ENCODE measurements at places on chromosomes 4 and X.

- no peak overlapping the region for H3K4me3 ChIP-seq
- no peak overlapping the region for H3K27ac ChIP-seq
- peaks cover 8% of the 10 kb centered on the region for H3K27me3 ChIP-seq
- no peaks in the 10 kb centered on the region for H3K4me1 ChIP-seq
- no peaks in the 10 kb centered on the region for H3K36me3 ChIP-seq
- no peak for DNase-seq
These were observed 32.4 kb upstream of the KIT start for GRCh38 chr4:54625391-54625790.

DNA sequence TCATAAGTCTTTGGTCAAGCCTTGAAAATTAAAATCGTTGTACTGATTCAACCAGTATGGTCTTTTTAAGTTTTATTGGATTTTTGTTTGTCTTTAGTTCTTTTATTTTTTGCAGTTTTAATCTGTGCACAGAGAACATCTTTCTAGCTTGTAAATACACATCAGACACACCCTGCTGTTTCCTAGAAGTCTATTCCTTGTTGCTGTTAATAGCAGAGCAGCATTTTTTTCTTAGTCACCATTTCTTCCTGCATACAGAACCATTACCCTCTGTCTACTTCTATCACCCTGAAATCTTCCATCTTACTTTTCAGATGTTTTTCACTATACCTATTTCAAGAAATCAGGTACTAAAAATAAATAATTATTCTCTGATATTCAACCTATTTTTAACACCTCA is 375.4 kb downstream of the GRID2 start:
- H3K4me3 ChIP-seq: no peak overlapping the region
- no peaks in the 10 kb centered on the region for H3K36me3 ChIP-seq
- no peaks in the 10 kb centered on the region for H3K4me1 ChIP-seq
- no peaks in the 10 kb centered on the region for H3K27me3 ChIP-seq

GRCh38 chrX:148537556-148538182 is 37.3 kb downstream of the AFF2 start:
- no peaks in the 10 kb centered on the region for H3K4me1 ChIP-seq
- H3K4me3 ChIP-seq: no peak overlapping the region
- H3K27me3 ChIP-seq: no peaks in the 10 kb centered on the region
- no peaks in the 10 kb centered on the region for H3K36me3 ChIP-seq

DNA sequence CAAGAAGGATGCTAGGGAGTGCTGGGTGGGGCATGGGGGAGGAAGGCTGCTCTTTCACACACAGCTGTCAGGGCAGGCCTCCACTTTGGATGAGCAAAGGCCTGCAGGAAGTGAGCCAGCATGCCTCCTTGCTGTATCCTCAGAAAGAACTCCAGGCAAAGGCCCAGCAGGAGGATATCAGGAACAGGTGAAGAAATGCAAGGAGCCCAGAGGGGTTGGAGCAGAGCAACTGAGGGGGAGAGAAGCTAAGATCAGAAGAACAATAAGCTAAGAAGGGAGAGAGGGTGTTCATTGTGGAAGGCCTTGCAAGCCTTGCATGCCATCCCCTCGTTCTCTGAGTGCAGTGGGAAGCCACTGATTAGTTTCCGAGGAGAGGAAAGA is 115.1 kb downstream of the CAMK2D start:
- H3K4me1 ChIP-seq: peaks cover 14% of the 10 kb centered on the region
- no peak overlapping the region for H3K27ac ChIP-seq
- no peaks in the 10 kb centered on the region for H3K27me3 ChIP-seq
- H3K36me3 ChIP-seq: peaks cover 18% of the 10 kb centered on the region
- DNase-seq: no peak

DNA sequence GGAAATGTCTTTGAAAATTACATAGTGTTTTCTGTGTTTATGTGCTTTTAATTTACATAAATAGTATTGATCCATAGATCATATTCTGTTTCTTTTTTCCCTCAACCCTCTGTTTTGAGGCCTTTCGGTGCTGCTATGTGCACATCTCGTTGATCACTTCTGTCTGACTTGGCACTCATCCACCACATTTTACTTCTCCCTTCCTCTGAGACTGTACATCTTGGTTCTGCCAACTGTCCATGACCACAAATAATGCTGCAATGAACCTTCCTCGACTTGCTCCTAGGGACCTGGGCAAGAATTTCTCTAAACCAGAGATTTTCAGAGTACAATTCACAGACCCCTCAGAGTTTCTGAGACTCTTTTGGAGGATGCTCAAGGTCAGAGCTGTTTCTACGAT is 74.4 kb downstream of the RTL5 start:
- H3K4me1 ChIP-seq: no peaks in the 10 kb centered on the region
- H3K36me3 ChIP-seq: no peaks in the 10 kb centered on the region
- peaks cover 18% of the 10 kb centered on the region for H3K27me3 ChIP-seq
- H3K4me3 ChIP-seq: no peak overlapping the region
- H3K27ac ChIP-seq: no peak overlapping the region
